NCI-H82 (cell line): ENCODE measurements at places on chromosomes 3 and 15.

DNA sequence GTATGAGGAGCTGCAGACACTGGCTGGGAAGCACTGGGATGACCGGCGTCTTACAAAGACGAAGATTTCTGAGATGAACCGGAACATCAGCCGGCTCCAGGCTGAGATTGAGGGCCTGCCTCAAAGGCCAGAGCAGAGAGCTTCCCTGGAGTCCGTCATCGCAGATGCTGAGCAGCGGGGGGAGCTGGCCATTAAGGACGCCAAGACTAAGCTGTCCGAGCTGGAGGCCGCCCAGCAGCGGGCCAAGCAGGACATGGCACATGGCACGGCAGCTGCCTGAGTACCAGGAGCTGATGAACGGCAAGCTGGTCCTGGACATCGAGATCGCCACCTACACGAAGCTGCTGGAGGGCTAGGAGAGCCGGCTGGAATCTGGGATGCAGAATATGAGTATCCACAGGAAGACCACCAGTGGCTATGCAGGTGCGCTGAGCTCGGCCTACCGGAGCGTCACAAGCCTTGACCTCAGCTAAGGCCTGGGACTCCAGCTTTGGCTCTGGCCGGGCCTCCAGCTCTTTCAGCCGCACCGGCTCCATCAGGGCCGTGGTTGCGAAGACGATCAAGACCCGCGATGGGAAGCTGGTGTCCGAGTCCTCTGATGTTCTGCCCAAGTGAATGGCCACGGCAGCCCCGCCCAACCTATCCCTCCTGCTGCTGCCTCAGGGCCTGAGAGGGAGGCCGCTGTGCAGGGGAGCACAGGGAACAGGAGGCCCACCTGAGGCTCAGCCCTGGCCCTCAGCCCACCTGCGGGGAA lies 9.2 kb upstream of the SHC4 start:
- no peak for DNase-seq

DNA sequence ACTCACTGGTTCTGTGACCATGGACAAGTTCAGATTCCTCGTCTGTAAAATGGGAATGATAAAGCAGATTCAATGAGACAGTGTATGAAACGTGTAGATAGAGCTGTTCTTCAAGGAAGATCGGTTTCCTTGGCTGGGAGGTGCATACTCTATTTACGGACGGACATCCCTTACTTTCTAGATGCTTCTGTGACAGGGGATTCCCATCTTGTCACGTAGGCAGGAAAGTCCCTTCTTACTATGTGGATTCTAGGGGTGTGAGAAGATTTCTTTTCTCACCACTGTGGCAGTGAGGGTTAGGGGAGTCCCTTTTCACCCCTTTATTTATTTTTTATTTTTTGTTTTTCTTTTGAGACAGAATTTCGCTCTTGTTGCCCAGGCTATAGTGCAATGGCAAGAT lies 180.9 kb upstream of the TBL1XR1 start:
- no peak for DNase-seq

- DNase-seq, result no peak
Measured at GRCh38 chr3:187705164-187705563, 2.8 kb upstream of the RTP2 start.

- DNase-seq, result no peak
Measured at GRCh38 chr3:197959500-197959890, 522 bp upstream of the LMLN start.

DNA sequence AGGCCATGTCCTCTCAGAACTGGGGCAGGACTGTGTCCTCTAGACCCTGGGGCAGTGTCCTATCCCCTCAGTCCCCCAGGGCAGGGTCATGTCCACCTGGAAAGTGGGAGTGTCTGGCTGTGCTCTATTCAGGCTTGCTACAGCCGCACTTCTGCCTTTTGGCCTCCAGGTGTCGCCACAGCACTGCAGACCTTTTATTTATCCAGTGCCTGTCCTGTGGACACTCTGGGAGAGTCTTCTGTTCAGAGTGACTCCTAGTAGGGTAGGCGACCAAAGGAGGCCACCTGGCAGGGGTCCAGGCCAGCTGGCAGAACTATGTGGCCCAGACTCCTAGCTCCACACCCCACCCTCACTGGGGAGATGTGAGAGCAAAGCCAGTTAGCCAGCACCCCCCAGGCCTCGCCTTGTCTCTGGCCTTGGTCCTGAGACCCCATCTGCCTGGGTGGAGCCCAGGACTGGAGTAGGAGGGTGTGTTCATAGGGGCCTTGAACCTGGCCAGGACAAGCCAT lies 3.9 kb downstream of the TMIE start:
- DNase-seq, result peak; percentile 75

- no peak for DNase-seq
Measured at GRCh38 chr15:52463638-52464037, 65.0 kb downstream of the MYO5A start.

GRCh38 chr15:63596676-63597037 lies 530 bp upstream of the FBXL22 start:
- DNase-seq, result no peak

- no peak for DNase-seq
Measured at GRCh38 chr15:28030801-28031200, 68.3 kb downstream of the OCA2 start.

DNA sequence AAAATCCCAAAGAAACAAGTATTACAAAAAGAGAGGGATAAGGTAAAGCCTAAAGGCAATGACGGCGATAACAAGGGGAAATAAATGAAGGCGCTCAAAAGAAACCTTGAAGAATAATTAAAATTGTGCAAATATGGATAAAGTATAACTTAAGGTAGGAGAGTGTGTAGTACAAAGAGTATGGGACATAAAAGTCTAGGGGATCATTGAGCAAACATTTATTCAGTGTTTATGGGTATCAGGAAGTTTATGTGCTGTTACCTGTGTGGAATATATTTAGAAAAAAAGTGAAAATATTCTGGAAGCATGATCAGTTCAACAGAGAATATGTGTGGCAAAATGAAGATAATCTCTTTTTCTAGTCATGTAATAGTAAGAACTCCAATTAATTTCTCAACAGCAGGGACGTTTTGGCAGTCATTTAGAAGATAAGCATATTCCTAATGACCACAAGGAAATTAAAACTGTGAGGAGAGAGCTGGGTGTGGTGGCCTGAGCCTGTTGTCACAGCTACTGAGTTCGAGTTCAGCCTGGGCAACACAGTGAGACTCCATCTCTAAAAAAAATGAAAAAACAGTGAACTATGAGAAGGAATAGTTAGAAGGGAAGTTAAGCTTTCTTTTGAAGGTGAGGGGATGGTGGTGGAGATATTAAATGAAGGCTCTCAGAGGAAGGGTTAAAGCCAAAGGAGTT lies 27.4 kb downstream of the GOLM2 start:
- no peak for DNase-seq

GRCh38 chr3:50816894-50817293 lies 142.2 kb downstream of the DOCK3 start:
- DNase-seq, result no peak

DNA sequence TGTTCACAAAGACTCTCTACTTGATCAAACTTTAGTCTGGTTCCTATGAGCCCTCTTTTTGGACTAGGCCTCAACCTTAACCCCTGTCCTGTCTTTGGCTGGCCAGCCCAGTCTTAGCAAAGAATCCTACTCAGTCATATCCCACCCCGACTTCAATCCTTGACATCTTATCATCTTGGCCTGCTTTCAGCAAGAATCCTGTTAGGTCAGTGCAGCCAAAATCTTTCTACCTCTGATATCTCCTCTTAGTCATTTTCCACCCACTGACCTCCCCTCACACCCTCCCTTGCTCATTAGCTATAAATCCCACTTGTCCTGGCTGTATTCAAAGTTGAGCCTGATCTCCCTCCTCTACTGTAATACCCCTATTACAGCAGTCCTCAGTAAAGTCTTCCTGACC lies 286.1 kb downstream of the MAGI1 start:
- DNase-seq, result no peak

DNA sequence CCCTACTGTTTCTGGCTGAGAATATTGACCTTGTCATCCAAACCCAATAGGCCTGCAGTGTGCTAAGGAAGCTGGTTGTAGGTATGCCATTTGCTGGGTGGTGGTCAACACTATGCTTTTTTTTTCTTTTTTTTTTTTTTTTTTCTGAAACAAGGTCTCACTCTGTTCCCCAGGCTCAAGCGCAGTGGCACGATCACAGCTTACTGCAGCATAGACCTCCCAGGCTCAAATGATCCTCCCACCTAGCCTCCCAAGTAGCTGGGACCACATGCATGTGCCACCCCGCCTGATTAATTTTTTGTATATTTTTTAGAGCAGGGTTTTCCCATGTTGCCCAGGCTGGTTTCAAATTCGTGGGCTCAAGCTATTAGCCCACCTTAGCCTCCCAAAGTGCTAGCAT lies 35.7 kb upstream of the RHO start:
- no peak for DNase-seq

DNA sequence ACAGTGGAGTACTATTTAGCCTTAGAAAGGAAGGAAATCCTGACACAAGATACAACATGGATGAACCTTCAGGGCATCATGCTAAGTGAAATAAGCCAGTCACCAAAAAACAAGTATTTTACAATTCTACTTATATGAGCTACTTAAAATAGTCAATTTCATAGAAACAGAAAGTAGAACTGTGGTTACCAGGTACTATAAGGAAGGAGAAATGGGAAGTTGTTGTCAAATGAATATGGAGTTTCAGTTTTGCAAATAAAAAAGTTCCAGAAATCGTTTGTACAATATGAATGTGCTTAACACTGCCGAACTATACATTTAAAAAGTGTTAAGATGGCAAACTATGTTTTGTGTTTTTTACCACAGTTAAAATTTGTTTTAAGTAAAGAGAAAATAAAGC lies 26.8 kb downstream of the TRANK1 start:
- no peak for DNase-seq

DNA sequence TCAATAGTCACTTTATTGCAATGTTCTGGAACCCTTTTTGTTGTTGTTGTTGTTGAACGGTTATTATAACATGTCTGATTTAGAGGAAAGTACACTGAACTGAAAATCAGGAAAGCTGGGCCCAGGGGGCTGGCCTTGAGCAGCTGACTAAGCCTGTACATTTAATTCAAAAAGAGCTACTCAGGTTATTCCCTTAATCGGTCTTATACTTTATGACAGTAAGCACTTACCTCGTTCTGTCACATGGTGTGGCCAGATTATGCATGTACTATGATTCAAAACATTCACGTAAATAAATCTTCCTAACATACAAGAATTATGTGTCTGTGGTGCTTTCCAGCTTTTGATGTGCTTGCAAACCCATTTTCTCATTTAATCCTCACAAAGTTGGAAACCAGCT lies 382.5 kb upstream of the TPRG1 start:
- DNase-seq, result no peak

- DNase-seq, result peak; percentile 80
Measured at GRCh38 chr3:125585595-125586223, 9.6 kb downstream of the OSBPL11 start.

DNA sequence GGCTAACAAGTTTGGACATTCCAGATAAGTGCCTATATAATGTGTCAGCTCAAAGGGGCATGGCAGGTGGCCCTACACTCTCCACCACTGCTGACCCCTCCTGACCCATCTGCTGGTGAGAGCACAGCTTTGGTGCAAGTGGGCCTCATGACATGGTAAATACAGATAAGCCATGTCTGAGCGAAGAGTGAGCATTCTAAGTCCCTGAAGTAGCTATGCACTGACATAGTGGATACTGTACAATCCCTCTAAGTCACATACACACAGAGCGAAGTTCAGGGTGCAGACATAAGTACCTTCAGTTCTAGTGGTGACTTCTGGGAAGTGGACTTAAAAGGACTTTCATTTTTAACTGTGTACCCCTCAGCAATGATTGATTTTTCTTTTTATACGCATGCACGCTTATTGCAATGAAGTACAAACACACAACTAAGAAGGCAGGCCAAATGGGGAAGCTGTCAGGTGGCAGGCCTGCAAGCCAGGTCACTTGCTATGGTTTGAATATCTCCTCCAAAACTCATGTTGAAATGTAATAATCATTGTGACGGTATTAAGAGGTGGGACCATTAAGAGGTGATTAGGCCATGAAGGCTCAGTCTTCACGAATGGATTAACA lies 41.5 kb downstream of the TBC1D2B start:
- DNase-seq, result no peak

GRCh38 chr3:111352585-111352984 lies 189.4 kb upstream of the CD96 start:
- no peak for DNase-seq

DNA sequence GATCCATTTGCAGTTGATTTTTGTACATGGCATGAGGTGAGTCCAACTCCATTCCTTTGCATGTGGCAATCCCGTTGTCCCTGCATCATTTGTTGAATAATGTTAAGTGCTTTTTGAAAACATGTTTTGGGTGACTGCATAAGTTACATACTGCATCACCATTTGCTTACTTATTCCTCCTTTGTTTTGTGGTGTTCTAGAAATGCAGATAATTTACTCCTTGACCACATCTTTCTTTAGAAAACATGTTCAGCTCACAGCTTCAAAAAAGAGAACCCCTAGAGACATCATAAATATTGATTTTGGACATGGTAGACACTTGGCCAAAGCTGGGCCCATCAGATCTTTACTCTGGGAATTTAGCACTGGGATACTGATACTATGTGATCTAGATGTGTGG lies 135.3 kb upstream of the DAZL start:
- DNase-seq, result no peak

GRCh38 chr15:67359431-67360079 lies 105.0 kb downstream of the IQCH start:
- no peak for DNase-seq

DNA sequence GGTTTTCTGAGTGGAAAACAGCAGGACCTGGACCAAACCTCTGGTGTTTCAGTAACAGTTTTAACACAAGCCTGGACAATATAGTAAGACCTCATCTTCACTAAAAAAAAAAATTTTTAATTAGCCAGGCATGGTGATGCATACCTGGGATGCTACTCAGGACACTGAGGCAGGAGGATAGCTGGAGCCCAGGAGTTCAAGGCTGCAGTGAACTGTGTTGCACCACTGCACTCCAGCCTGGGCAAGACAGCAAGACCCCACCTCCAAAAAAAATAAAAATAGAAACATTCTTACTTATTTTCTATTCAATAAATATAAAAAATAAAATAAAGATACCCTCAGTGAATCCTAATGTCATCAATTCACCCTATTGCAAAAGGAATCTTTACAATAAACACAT lies 21.5 kb downstream of the ULK4 start:
- DNase-seq, result no peak

DNA sequence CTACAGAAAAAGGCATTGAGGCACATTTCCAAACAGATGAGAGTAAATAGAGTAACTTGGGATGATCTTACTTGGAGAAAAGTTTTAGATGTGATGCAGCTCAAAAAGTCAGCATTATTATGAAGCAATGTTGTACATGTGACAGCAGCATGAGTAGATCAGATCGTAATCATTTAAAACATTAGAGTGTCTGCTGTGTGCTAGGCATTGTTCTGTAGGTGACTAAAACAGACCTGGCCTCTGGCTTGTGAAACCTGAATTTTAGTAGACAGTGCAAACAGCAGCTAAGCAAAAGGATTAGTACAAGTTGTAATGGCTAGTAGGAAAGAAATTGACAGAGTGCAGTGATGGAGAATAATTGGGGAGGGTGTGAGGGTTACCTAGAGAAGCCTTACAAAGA lies 15.1 kb downstream of the UBE2E1 start:
- no peak for DNase-seq

- no peak for DNase-seq
Measured at GRCh38 chr3:194469977-194470376, 16.8 kb downstream of the ATP13A3 start.
